AG09319 (cell line): ENCODE measurements at places on chromosomes 2 and 18.

DNA sequence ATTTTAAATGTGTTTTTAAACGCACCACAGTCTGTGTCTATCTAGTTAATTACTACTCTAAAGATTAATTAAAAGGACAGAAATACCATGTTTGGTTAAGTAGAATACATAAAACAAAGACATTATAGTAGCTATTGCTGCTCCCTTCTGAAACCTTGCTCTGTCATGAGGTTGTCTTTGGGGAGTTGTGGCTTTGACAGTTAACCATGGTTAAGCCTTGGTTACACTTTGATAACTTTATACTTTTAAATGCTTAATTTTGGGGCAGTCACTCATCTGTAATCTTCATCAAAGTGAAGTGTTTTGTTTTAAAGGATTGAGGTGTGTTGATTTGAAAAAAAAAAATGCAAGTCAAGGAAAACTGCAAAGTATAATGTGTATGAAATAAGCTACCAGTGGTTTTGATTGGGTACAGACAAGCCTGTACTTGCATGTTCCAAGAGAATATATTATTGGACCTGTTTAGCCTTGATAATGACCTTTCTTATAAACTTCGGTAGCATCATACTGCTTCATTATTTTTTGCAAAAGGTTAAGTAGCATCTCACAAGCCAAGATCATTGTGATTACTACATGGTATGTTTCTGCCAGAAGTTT is 29.8 kb upstream of the TBR1 start:
- no peak for DNase-seq

DNA sequence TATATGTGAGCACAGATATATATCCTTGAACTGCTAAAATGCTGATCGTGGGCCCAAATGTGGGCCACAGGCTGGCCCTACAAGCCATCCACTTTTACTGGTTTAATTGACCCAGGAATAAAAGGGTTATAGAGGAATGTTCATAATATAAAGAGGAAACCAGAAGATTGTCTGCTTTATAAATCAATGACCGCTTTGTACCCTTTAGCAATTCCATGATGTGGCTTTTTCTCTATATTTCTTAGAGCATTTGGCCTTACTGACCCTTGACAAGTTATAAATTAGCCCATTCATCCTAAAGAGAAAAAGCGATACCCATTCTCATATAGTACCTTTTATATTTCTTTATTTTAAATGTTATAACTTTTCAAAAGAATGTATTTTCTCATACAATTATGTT is 87.1 kb upstream of the ITGA4 start:
- DNase-seq = no peak

GRCh38 chr2:237012577-237013267 is 73.0 kb upstream of the COPS8 start:
- no peak for DNase-seq

DNA sequence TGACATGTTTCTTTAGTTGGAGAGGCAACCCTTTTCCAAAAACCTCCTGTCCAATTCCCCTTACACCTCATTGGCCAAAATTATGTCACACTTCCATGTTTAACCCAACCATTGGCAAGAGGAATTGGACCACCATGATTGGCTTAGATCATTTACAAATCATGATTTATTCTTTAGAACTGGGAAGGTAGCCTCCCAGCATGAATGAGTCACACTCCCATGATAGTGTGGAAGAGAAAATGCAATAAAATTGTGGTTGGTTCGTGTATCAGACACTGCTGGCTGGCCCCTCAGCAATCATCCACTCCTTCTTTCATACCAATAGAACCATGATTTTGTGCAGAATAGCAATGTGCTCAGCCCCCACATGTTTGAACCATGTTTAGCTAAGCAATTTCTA is 156.6 kb upstream of the ACVR2A start:
- DNase-seq = no peak

- DNase-seq = no peak
These were observed 13.2 kb upstream of the RAPGEF4 start for GRCh38 chr2:172722481-172722880.

DNA sequence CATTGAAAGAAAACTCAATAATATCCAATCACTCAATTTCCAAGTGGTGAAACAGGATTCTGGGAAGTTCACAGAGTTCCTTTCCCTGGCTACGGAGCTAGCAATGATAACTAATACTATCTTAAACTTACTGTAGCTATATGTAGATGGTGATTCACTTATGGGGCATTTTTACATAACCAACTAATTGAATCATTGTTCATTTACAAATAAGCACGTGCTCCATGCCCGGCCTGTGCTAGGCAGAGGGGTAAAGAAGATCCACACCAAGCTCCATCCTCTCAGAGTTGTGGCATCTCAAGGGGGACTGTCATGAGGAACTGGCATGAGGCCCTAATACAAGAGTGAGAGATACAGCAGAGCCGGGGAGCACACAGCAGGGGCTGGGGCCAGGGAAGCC is 176.3 kb downstream of the ANKRD30B start:
- no peak for DNase-seq
